ENCODE measurements at places on chromosomes 3 and 15.

DNA sequence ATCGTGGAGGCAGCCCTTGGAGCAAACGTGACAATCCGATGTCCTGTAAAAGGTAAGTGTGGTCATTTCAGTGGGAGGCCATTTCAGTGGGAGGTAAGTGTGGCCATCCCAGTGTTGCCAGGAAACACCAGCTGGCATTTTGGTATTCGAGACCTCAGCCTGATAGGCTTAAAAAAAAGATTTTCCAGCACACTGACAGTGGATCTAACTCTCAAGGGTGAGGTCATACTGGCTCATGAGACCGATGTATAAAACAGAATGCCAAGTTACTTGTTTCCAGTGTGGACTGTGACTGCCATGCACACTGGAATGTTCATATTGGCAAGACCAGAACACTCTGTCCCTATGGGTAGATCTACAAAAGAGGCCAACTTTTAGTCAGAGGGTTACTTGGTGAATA is 244.4 kb upstream of the GOLGA6L4 start:
- DNase-seq, result no peak

DNA sequence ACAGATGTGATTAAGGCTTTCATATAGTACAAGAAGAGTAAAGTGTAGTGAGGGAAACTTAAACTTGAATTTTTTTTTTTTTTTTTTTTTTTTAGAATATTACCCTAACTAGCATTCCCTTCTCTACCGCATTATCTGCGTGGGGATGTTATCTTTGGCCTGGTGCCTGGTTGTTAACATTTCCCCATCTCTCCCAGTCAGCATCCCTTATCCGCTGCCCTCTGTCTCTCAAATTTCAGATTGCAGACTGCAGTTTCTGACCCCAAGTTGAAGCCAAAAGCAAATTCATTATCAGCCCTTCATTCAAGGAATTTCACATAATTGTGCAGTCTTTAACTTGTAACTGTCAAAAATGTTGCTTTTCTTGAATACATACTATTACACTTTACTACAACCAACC is 353.0 kb downstream of the PLOD2 start:
- no peak for DNase-seq

- no peak for DNase-seq
Observed at GRCh38 chr15:34795267-34796081, at the start of gene ACTC1. Gene ACTC1 (minus strand): TSS chr15:34795549. CDS start chr15:34794808, 741 bp downstream.

DNA sequence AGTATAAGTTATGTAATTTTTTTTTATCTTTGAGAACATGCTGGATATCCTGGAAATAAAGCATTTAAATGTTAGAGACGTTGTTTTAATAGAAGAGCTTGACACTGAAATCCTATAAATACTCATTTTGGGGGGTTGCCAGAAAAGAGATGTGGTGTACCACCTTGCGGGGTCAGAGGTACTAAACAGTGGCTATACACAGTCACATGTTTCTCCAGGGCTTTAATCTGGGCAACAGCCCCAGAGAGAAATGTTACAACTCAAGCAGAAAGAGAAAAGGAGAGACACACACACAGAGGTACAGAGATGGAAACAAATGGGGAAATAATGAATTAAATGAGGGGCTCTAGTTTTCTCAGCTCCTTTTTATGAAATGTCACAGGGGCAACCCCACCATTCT is 113.8 kb downstream of the SENP2 start:
- DNase-seq, result no peak

GRCh38 chr15:67086637-67086914 is 21.2 kb downstream of the SMAD3 start:
- no peak for DNase-seq

GRCh38 chr3:51934991-51935885 is 6.5 kb downstream of the RRP9 start:
- no peak for DNase-seq

DNA sequence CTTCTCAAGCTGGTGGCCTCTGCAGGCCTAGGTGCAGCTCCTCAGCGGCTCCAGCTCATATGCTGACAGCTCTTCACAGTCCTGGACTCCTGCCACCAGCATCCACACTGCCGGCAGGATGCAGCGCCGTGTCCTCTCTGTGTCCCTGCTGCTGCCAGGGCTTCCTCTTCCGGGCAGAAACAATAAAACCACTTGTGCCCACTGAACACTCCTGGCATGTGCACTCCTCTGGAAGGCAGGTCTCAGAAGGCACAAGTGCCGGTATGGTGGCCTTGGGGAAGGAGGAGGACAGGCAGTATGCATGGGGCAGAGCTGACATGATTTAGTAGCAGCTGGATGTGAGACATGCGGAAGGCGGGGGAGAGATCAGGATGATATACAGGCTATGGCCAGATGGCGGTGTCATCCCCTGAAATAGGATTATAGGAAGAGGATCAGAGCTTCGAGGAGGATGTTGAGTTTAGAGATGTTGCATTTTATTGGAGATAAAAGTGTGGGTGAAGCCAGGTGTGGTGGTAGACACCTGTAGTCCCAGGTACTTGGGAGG is 7.5 kb upstream of the MAN2A2 start:
- no peak for DNase-seq

DNA sequence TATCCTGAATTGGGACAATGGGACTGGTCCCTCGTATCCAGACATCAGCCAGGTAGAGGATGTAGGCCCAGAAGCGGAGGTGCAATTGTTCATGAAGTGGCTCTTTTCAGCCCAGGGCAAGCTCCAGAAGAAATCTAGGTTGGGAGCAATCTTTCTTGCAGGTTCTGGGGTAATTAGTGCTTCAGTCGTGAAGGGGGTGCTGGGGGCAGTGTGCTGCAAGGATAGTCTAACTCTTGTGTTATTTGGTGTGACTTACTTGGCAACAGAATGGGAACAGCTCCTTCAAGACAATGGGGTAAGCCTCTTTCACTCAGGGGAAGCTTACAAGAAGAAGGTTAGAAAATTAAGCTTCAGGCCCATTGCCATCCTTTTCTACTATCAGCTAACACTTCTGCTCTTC is 273.0 kb downstream of the DIPK2A start:
- no peak for DNase-seq

DNA sequence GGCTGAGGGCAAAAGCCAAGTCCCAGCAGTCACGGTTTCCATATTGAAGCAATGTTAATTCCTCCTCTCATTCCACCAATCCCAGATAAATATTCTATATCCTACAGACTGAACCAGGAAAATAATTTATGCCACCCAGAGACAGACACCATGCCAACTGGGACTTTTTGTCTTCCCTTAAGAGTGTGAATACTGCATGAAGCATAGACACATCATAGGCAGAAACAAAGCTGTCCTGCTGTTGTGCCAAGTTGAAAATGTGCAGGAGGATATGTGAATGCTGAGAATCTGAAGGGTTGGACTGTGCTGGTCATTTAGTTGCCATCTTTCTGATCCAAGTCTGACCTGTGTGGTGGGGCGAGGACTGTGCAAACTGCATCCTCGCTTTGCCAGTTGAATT is 37.7 kb downstream of the RFTN1 start:
- DNase-seq, result no peak

- DNase-seq, result no peak
Observed at GRCh38 chr3:105119801-105120340, 246.8 kb upstream of the ALCAM start.

- no peak for DNase-seq
Observed at GRCh38 chr3:130773366-130773765, 26.7 kb upstream of the PIK3R4 start.

DNA sequence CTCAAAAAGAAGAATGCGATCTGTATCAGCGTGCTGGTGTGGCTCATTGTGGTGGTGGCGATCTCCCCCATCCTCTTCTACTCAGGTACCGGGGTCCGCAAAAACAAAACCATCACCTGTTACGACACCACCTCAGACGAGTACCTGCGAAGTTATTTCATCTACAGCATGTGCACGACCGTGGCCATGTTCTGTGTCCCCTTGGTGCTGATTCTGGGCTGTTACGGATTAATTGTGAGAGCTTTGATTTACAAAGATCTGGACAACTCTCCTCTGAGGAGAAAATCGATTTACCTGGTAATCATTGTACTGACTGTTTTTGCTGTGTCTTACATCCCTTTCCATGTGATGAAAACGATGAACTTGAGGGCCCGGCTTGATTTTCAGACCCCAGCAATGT is 1.3 kb downstream of the P2RY1 start:
- DNase-seq, result no peak

GRCh38 chr15:48336940-48337339 is 5.7 kb downstream of the DUT start:
- no peak for DNase-seq

DNA sequence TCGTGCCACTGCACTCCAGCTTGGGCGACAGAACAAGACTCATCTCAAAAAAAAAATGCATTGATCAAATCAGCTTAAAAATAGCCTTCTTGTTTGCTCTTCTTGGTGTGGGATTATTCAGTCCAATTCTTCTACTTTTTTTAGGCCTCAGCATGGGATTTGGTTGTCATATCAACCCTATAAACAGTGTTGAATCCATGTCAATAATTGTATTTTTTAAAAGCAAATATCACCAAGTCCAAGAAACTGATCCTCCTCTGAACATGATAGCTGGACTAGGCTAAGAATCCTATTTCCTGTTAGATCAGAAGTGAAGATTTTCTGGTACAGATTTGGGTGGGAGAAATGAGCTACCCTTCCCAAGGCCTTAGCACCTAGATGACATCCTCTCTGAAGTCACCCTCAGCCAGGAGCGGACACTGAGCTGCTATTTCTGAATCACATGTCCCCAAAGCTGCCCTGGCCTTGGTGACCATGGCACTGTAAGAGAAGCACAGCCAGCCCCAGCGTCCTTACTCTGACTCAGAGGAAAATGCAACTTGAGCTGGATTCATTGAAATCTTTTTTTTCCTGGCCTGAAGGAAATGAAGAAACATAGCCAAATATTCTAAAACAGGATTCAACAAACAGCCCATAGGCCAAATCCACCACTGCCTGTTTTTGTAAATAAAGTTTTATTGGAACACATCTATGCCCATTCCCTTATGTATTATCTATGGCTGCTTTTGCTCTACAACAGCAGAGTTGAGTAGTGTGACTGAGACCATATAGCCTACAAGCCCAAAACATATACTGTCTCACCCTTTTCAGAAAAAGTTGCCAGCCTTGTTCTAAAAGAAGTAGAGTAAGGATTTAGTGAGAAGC is 215.9 kb upstream of the CTDSPL start:
- DNase-seq, result no peak

DNA sequence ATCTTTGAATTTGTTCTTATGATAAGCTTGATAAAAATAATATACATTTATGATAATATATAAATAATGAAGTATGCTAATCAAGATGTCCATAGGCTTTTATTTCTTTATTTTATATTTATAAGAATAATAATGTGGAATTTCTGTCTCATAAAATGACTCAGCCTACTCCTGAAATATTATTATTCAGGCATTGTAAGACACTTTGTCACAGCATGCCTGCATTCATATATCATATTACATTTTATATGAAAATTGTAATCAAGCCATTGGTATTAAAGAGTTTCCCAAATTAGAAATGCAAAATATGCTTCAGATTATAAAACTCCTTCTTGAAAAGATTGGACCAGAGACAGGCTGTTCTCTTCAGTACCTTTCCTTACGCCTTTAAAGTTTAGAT is 1303.7 kb upstream of the CADM2 start:
- no peak for DNase-seq

GRCh38 chr3:11499144-11499543 is 144.6 kb downstream of the VGLL4 start:
- no peak for DNase-seq

DNA sequence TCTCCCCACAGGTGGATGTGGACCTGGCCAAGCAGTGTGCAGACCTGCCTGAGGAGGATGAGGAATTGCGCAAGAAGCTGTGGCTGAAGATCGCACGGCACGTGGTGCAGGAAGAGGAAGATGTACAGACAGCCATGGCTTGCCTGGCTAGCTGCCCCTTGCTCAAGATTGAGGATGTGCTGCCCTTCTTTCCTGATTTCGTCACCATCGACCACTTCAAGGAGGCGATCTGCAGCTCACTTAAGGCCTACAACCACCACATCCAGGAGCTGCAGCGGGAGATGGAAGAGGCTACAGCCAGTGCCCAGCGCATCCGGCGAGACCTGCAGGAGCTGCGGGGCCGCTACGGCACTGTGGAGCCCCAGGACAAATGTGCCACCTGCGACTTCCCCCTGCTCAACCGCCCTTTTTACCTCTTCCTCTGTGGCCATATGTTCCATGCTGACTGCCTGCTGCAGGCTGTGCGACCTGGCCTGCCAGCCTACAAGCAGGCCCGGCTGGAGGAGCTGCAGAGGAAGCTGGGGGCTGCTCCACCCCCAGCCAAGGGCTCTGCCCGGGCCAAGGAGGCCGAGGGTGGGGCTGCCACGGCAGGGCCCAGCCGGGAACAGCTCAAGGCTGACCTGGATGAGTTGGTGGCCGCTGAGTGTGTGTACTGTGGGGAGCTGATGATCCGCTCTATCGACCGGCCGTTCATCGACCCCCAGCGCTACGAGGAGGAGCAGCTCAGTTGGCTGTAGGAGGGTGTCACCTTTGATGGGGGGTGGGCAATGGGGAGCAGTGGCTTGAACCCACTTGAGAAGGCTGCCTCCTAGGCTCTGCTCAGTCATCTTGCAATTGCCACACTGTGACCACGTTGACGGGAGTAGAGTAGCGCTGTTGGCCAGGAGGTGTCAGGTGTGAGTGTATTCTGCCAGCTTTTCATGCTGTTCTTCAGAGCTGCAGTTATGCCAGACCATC is 8.6 kb downstream of the VPS18 start:
- no peak for DNase-seq

GRCh38 chr3:112974178-112974517 is 755 bp downstream of the CD200R1 start:
- no peak for DNase-seq

- no peak for DNase-seq
Observed at GRCh38 chr3:87414271-87414670, 137.9 kb upstream of the POU1F1 start.

- no peak for DNase-seq
Observed at GRCh38 chr3:139659511-139659910, 18.3 kb downstream of the NMNAT3 start.

DNA sequence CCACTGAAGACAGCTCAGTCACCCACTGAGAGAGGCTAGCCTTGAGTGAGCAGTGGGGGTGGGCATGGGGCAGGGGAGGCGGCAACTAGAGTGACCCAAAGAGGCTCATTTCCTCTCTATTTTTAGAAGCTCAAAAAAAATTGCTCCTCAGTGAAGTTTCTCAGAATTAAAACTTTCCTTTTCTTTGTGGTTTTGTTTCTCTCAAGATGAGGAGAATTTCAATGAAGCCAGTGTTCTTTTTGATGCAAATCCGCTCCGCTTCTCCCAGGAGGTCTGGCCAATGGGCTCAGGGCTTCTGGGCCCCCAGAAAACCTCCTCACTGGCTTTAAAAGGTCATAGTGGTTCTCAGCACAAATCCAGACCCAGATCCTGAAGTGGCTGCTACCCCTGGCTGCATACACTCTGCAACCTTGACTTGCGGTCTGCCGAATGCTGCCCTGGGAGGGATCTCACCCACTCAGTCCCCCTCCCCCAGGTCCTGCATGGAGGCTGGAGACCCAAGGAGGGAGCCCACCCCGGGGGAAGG is at the start of gene ACSBG1:
Gene ACSBG1, minus strand, starts transcription at position 51 of the 526 bp plus-strand sequence. CDS start 64 bp downstream, outside the sequence.
- DNase-seq, result no peak

- DNase-seq, result no peak
Observed at GRCh38 chr3:76509179-76509830, 530.6 kb upstream of the ROBO2 start.

- DNase-seq, result no peak
Observed at GRCh38 chr3:119613872-119614271, 16.2 kb downstream of the PLA1A start.
